ENCODE measurements at places on chromosomes 5 and 9. TPM values are rescaled to one million over a fixed set of nuclear protein-coding genes. Genes with fewer than 3 reads are reported as not detected.

IER5L gene
- polyA plus RNA-seq, result 1.8 TPM

PLAA gene
- polyA plus RNA-seq, result 5.8 TPM

CFAP77 gene
- not detected for polyA plus RNA-seq

TICAM2 gene
- polyA plus RNA-seq, result not detected

TYRP1 gene
- not detected for polyA plus RNA-seq

SPATA31C1 gene
- polyA plus RNA-seq, result not detected

Data from HepG2 (cell line).